ENCODE measurements at places on chromosomes 16 and 17.

DNA sequence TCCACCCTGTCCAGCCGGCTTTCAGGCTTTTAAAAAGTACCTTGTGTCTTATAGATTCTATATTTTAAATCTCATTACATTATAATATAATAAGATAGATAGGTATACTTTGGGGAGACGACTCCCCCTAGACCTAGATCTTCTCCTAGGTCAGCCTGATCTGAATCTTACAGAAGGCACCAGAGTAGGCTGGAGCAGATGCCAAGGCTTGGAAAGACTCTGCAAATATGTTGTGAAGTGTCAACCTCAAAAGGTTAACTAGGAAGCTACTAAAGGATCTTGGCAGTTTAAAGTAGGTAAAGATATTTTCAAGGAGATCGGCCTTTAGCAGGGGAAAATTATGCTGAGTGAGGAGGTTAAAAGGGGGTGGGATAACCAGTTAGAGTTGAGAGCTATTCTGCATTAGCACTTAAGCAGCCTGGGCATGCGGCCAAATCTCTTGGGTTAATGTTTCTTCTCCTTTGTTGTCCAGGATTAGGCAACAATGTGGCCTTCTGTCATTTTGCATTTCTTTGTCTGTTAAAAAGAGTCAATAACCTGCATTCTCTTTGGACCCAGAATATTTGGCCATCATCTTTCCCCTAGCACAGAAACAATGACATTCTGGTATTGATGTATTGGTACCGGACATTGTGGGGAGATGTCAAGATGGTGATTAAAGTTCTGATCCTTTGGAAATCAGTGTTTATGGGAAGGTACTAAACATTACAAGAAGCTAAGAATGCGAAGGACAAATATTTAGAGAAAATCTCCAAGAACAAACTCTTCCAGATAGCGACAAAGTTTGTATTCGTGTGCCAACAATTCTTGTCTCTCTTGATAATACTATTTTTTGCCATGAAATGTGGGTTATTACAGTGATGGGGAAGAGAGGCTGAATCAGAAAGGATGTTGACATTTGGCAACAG is 51.2 kb upstream of the DHX40 start:
- DNase-seq = peak; percentile 74

DNA sequence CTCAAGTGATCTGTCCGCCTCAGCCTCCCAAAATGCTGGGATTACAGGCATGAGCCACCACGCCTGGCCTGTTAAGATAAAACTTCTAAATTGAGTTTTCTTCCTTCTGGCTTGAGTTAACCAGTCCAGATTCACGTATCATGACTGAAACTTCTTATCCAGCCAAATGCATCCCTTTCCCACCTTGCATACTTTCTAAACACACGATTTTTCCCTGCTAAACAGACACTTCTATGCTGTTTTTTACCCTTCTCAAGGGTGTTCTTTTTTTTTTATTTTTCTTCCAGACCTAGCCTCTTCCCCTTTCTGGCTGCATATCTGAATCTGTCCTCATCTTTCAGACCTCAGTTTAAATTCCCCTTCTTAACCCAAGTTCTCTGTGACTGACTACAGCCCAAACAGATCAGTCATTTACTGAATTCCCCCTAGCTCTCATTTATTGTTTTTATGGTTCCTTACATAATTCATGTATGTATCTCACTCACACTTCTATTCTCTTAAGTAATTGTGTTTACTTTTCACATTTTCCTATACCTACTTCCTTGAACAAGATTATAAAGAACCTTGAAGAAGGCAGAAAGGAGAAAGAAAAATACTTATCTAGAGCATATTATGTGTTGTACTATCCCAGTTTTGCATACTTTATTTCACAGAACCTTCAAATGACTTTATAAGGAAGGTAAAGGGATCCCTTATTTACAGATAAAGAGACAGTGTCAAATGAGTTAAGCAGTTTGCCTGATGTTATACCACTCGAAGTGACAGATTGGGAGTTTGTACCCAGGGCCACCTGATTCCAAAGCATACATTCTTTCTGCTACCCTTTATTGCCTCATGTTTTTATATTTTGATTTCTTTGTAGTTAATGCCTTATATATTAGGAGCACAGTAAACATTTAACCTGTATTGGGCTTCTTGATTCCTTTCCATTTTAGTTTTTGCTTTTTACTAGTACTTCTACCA is 5.2 kb downstream of the EVI2B start:
- no peak for DNase-seq

GRCh38 chr16:60717808-60718207 is 1318.4 kb downstream of the CDH8 start:
- no peak for DNase-seq

DNA sequence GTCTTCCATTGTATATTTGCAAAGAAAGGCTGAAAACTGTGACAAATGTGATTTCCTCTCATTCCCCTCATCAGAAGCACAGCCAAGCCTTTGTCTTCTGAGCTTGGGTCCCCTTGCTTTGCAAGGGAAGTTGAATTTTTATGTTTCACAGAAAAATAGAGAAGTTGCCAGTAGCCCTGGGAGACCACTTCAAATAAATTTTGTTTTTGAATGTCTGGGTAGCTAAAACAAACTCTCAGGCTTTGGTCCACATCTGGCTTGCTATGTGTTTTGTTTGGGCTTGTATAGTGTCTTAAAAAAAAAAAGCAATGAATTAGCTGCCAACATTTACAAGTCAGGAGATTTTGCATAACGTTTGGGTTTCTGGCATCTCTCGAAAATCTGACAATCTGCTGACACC is 24.1 kb downstream of the PIK3R6 start:
- no peak for DNase-seq

- DNase-seq = no peak
Measured at GRCh38 chr17:57679906-57680695, 65.0 kb downstream of the CCDC182 start.

Data from skeletal muscle cell (primary cell).